ENCODE measurements at places on chromosomes 11 and 22. TPM values are rescaled to one million over a fixed set of nuclear protein-coding genes. Genes with fewer than 3 reads are reported as not detected.

The FOLH1 gene
- 8.2 TPM for total RNA-seq

The PHETA2 gene
- total RNA-seq, result 11.6 TPM

The NXPE2 gene
- not detected for total RNA-seq

GRCh38 chr11:2222451-2222850 is 47.9 kb downstream of the ASCL2 start:
- no peak for DNase-seq

GRCh38 chr22:38068641-38069371 is 11.6 kb downstream of the PICK1 start:
- DNase-seq, result no peak

GRCh38 chr22:33896575-33897447 is 23.5 kb downstream of the LARGE1 start:
- DNase-seq, result no peak

- peak; percentile 99 for DNase-seq
Observed at GRCh38 chr22:38753948-38754750, 1.6 kb downstream of the SUN2 start.
